ENCODE measurements at places on chromosomes 12 and 14. TPM values are rescaled to one million over a fixed set of nuclear protein-coding genes. Genes with fewer than 3 reads are reported as not detected.

Gene OTUB2
- not detected for total RNA-seq

Gene BHLHE41
- total RNA-seq, result not detected

GRCh38 chr12:132367071-132367851 is 37.9 kb upstream of the GALNT9 start:
- peaks cover 6% of the 10 kb centered on the region for H3K27me3 ChIP-seq
- no peaks in the 10 kb centered on the region for H3K4me1 ChIP-seq
- H3K36me3 ChIP-seq, result no peaks in the 10 kb centered on the region
- no peak overlapping the region for H3K4me3 ChIP-seq

Gene NKX2-1
- not detected for total RNA-seq

Measured in CD4-positive, alpha-beta T cell (primary cell).